ENCODE measurements at places on chromosomes 3 and 15.

DNA sequence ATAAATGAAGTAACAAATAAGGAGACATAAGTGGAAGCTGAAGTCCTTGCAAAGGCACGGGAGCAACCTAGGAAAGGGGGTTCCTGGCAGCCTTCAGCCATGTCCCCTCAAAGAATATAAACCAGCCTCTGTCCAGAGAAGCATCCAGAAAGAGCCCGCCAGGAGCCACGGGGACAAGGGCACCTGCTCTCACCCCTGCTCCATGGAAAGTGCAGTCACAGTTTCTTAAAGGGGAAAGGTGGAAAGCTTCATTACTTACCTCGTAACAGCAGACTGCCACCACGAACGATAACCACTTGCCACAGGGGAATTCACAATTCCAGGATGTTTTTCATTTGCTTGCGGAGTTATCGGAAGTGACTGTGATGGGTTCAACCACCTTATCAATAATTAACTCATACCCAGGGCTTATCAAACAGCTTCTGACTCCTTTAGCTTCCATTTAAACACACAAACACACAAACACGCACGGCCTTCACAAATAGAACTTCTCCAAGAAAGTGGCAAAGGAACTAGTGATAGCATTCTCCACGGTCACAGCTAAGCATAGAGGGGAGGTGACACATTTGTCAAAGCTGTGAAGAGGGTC lies 134.2 kb upstream of the IGF1R start:
- no peak for DNase-seq

GRCh38 chr3:65144791-65145351 lies 457.1 kb upstream of the ADAMTS9 start:
- DNase-seq = no peak

GRCh38 chr15:48905216-48905615 lies 27.3 kb downstream of the EID1 start:
- DNase-seq = no peak

GRCh38 chr15:99443768-99444446 lies 121.9 kb upstream of the MEF2A start:
- peak; percentile 69 for DNase-seq

DNA sequence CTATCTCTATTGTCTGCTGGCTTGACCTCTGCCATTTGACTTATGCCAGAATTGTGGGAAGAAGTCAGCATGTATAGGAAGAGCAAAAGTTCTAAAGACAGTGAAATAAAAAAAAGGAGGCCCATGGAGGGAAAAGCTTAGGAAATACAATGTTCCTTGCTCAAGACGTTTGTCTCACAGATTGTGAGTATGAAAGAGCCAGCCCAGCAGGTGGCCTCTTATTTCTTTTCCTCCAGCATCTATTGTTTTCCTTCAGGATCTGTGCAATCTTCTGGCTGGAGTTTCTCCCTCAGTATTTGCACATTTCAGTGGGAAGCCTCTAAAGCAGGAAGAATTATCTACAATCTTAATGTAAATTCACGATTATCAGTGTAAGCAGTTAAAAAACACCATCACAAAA lies 43.7 kb downstream of the ZDHHC3 start:
- DNase-seq = no peak

GRCh38 chr3:153171918-153172317 lies 9.9 kb downstream of the RAP2B start:
- DNase-seq = no peak

- DNase-seq = peak; percentile 71
Measured at GRCh38 chr15:64691896-64692565, 83.4 kb downstream of the RBPMS2 start.

DNA sequence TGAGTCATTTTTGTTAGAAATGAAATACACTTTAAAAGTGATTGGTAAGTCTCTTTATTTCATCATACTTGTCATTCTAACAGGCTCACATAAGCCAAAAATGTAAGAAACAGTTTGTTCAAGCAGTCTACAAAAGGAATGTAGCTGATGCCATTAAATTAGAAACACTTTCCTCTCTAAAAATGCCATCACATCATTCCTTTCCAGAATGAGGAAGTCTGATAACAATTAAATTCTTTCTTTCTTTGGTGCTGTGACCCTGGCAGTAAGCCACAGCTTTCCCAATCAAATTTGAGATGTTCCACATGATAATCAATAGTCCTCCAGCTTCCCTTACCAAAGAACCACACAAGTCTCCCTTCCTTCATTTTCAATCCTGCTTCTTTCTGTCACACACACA lies 9.4 kb upstream of the P2RY1 start:
- DNase-seq = no peak

Measured in muscle of leg (tissue), 16 donors.